Dermis microvascular lymphatic vessel endothelial cell (primary cell): ENCODE measurements at places on chromosomes 2 and 18. TPM values are rescaled to one million over a fixed set of nuclear protein-coding genes. Genes with fewer than 3 reads are reported as not detected.

CFAP221 gene
- total RNA-seq, result under 0.01 TPM in 1 of 2 replicates, not detected in the other

ANKRD23 gene
- total RNA-seq, result 0.51 and 1.1 TPM in 2 replicates

EFHD1 gene
- total RNA-seq, result not detected in 2 replicates

ADGRF3 gene
- total RNA-seq, result under 0.01 and 0.13 TPM in 2 replicates

IL37 gene
- not detected in 2 replicates for total RNA-seq

SS18 gene
- total RNA-seq, result 50.5 and 69.2 TPM in 2 replicates

STPG4 gene
- total RNA-seq, result under 0.01 TPM in 1 of 2 replicates, not detected in the other

HRH4 gene
- total RNA-seq, result not detected in 2 replicates

GCG gene
- total RNA-seq, result not detected in 2 replicates

LBX2 gene
- 0.39 and 0.51 TPM in 2 replicates for total RNA-seq

SAG gene
- total RNA-seq, result under 0.01 TPM in 1 of 2 replicates, not detected in the other

TMEM198 gene
- not detected in 2 replicates for total RNA-seq

GALNT3 gene
- total RNA-seq, result under 0.01 TPM in 2 replicates

RNASEH1 gene
- 23.4 and 28.9 TPM in 2 replicates for total RNA-seq
